Right renal cortex interstitium (tissue), 3 donors: ENCODE measurements at places on chromosomes 4 and X. TPM values are rescaled to one million over a fixed set of nuclear protein-coding genes. Genes with fewer than 3 reads are reported as not detected.
A peak's percentile ranks its signal among the peaks of the same experiment; 100 is the strongest.

DNA sequence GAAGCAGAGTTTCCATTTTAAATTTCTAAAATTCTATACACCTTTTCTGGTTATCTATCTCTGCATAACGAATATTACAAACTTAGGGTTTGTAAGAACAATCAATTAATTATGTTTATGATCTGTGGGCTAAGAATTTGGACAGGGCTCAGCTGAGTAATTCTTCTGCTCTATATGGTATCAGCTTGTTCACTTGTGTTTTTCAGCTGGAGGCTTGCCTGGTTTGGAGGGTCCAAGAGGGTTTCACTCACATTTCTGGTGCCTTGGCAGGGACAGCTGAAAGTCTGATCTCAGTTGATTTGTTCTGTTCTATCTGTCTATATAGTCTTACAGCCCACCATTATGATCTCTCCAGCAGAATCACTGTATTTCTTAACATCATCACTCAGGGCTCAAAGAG lies 57.8 kb upstream of the ADGRA3 start:
- DNase-seq: no peak

DNA sequence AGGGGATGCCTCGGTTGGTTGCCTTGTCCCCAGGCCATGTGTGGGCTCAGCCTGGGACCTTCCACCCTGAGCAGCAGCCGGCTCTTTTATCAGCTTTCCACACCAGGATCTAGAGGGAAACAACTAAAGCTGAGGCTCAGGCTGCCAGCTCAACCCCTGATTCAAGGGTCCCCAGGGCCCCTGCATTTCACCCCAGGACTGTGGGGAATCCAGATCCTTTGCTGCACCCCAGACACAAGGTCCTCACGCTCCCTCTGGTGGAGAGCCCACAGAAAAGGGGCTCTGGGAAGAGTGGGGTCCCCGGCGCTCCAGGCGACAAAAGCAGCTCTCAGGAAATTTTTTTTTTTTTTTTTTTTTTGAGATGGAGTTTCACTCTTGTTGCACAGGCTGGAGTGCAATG lies 64.3 kb downstream of the ZFYVE28 start:
- DNase-seq: no peak

GRCh38 chr4:88718098-88718497 lies 20.5 kb upstream of the NAP1L5 start:
- no peak for DNase-seq

DNA sequence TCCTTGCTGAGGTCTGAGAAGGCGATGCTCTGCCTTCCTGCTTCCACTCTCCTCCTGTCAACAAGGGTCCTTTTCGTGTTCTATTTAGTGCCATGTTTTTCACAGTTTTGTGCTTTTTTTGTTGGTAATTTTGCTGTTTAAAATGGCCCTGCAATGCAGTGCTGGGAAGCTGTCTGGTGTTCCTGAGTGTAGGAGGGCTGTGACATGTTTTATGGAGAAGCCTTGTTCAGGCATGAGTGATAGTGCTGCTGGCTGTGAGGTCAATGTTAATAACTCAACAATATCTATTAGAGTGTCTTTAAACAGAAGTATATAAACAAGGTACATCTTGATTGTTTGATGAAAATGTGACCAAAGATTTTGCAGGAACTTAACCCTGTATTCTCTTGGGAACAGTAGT lies 27.6 kb downstream of the CLCN4 start:
- no peak for DNase-seq

GRCh38 chr4:87092389-87093141 lies 127.9 kb downstream of the KLHL8 start:
- DNase-seq: peak; percentile 41

GRCh38 chr4:76363556-76364290 lies 57.2 kb downstream of the STBD1 start:
- no peak for DNase-seq

DNA sequence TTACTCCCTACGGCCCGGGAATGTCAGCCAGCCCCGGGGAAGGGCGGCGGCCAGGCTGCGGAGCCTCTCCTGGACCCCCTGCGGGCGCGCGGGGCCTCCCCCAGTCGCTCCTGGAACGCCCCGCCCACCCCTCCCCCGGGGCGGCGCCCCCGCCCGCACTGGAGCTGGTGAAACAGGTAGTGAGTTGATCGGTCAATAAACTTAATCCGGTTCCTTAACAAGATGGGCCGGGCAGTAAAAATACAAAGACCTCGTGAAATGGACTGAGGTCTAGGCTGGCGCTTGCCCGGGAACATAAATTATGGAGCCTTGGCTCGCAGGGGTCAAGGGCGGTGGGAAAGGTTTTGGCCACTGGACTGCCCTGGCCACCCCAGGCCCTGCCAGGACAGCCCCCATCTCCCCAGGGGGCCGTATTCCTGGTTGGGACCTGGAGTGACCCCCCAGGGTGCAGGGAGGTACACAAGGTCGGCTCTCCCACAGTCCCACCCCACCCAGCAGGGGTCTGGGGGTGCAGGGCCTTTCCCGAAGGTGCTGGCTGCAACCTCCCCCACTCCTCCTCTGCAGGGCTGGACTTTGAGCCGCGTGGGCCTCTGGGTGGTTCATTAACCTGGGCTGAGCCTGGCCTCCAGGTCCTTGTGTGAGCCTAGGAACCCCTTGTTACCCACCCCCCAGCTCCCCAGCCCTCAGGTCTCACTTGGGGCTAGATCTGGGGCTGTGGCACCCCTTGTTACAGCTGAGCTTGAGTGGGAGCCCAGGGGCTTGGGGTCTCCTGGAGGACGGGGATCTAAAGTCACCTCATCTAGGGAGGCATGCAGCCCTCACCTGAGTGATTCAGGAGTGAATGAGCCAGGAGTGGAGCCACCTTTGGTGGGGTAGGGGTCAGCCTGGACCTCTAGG lies 2.5 kb downstream of the FGFR3 start:
- DNase-seq: no peak

- no peak for DNase-seq
Measured at GRCh38 chrX:39633293-39633692, 464.5 kb downstream of the BCOR start.

DNA sequence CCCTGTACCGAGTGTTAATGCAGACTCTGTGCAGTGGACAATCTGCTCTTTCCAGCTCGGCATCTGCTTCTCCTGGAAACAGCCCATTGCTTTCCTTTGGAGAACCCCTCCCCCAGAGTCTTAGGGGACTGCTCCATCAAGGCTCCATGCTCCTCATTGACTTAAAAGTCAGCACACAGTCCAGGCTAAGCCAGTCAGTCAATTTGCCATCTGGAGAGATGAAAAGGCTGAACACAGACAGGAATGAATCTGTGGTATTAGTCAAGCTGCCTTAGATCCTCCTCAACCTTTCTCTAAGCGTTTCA lies 20.3 kb downstream of the ATP8A1 start:
- DNase-seq: no peak

- DNase-seq: no peak
Measured at GRCh38 chrX:87468941-87469340, 48.7 kb upstream of the KLHL4 start.

GRCh38 chrX:137212078-137212632 lies 178.4 kb upstream of the GPR101 start:
- no peak for DNase-seq

DNA sequence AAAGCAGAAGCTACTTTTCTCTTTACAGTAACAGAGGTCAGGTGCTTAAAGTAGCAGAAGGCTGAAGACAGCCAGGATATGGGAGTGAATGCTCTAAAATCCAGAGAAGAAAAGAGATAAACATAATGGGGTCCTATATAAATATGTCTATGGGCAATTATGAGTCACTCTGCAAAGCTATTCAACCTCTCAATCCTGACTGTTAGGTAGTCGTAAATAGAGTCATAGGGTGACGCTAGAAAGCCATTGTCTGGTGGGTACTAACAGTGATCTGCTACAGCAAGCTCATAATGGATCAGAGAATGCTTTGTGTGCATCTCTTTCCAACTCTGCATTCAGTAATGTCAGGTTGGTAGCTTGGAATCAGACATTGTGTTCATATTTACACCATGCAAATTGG lies 53.5 kb upstream of the PDE5A start:
- DNase-seq: no peak

- DNase-seq: no peak
Measured at GRCh38 chr4:97239667-97239997, 903.6 kb downstream of the STPG2 start.

GRCh38 chr4:15197005-15197404 lies 194.7 kb downstream of the CPEB2 start:
- DNase-seq: no peak

DNA sequence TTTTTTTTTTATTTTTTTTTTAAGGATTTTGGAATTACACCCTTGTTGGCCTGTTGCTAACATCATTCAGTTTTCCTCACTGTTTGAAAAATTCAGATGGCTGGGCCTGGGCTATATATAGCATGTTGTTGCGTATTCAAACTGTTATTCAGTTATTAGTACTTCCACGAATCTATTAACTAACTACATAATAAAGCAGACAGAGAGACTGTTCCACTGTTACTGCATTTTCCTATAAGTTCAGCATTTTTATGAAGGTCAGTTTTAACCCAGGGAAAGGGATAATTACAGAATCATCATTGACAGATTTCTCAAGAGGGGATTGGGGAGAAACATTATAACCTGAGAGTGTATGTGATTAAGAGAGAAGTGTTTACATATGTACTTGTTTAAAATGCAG lies 3.1 kb downstream of the DOCK11 start:
- no peak for DNase-seq

GRCh38 chrX:13283512-13283911 lies 36.3 kb downstream of the ATXN3L start:
- no peak for DNase-seq

RIBC1 gene
- polyA plus RNA-seq: 3.5 TPM

PF4V1 gene
- polyA plus RNA-seq: 2.0 TPM

CCNB3 gene
- polyA plus RNA-seq: 1.4 TPM

FGF2 gene
- 8.3 TPM for polyA plus RNA-seq

ATP7A gene
- 17.3 TPM for polyA plus RNA-seq

MAGIX gene
- 3.6 TPM for polyA plus RNA-seq

ARHGAP6 gene
- 15.4 TPM for polyA plus RNA-seq

ETDB gene
- polyA plus RNA-seq: not detected
